ENCODE measurements at places on chromosomes 3 and 15. TPM values are rescaled to one million over a fixed set of nuclear protein-coding genes. Genes with fewer than 3 reads are reported as not detected.

The CNTN3 gene
- total RNA-seq = 3.3 TPM

The VILL gene
- 15.3 TPM for total RNA-seq

The C3orf85 gene
- not detected for total RNA-seq

The GOLGA6L7 gene
- not detected for total RNA-seq

The CYP1A1 gene
- not detected for total RNA-seq

The VIPR1 gene
- total RNA-seq = 0.33 TPM

The FRG2C gene
- not detected for total RNA-seq

The ERICH6 gene
- 0.39 TPM for total RNA-seq

The SLC25A26 gene
- total RNA-seq = 29.1 TPM

The CDHR4 gene
- 1.2 TPM for total RNA-seq

The CHST13 gene
- total RNA-seq = not detected

The CASR gene
- not detected for total RNA-seq

The ZNF80 gene
- total RNA-seq = not detected

The CHAC1 gene
- 27.5 TPM for total RNA-seq

The RHOV gene
- 0.33 TPM for total RNA-seq

The ACSBG1 gene
- total RNA-seq = not detected

The ANKRD34C gene
- total RNA-seq = under 0.01 TPM

The LMAN1L gene
- 0.11 TPM for total RNA-seq

The MST1 gene
- total RNA-seq = 9.4 TPM

The GP9 gene
- total RNA-seq = not detected

The SLC22A14 gene
- total RNA-seq = 1.6 TPM

The DLL4 gene
- not detected for total RNA-seq

The DNAJA4 gene
- 22.9 TPM for total RNA-seq

The LTK gene
- total RNA-seq = under 0.01 TPM

The RBP2 gene
- total RNA-seq = not detected

The PLA1A gene
- 0.87 TPM for total RNA-seq

The IL17RE gene
- total RNA-seq = 50.6 TPM

The PRRT3 gene
- 3.1 TPM for total RNA-seq

The TLR9 gene
- under 0.01 TPM for total RNA-seq

The PPCDC gene
- 12.2 TPM for total RNA-seq

The TOPAZ1 gene
- total RNA-seq = not detected

The SLC12A8 gene
- 25.1 TPM for total RNA-seq

The ROBO1 gene
- total RNA-seq = 30.2 TPM
